ENCODE measurements at places on chromosomes 1 and 21. TPM values are rescaled to one million over a fixed set of nuclear protein-coding genes. Genes with fewer than 3 reads are reported as not detected.

The RCOR3 gene
- 28.3 TPM for total RNA-seq

The FOXO6 gene
- 7.0 TPM for total RNA-seq

The MARK1 gene
- total RNA-seq, result 18.6 TPM

The KRTAP11-1 gene
- not detected for total RNA-seq

The FCGR3A gene
- 0.32 TPM for total RNA-seq

The TSPAN2 gene
- total RNA-seq, result 12.0 TPM

The CFAP107 gene
- not detected for total RNA-seq

The OTUD3 gene
- 16.4 TPM for total RNA-seq

The HTR6 gene
- total RNA-seq, result 1.2 TPM

The TMEM269 gene
- 0.73 TPM for total RNA-seq

The CRYAA gene
- total RNA-seq, result not detected

The EDARADD gene
- 4.5 TPM for total RNA-seq

The DPT gene
- total RNA-seq, result 0.11 TPM

The EDN2 gene
- 0.39 TPM for total RNA-seq

The TMPRSS15 gene
- not detected for total RNA-seq

The COQ8A gene
- total RNA-seq, result 39.4 TPM

The C1orf74 gene
- total RNA-seq, result 4.1 TPM

The F11R gene
- 203 TPM for total RNA-seq

The ELF3 gene
- total RNA-seq, result 13.7 TPM

The ZMYM4 gene
- 66.8 TPM for total RNA-seq

The DENND4B gene
- 93.9 TPM for total RNA-seq

The C1orf210 gene
- total RNA-seq, result 11.7 TPM

The TFF2 gene
- 0.33 TPM for total RNA-seq

The SPATA46 gene
- not detected for total RNA-seq

The TMEM79 gene
- total RNA-seq, result 2.7 TPM

The UTS2 gene
- not detected for total RNA-seq

The BTBD8 gene
- 3.7 TPM for total RNA-seq

The CCDC17 gene
- 2.4 TPM for total RNA-seq

The LCE1C gene
- total RNA-seq, result not detected

The SPRR4 gene
- total RNA-seq, result not detected

The CASP9 gene
- total RNA-seq, result 18.6 TPM

The KRTAP8-1 gene
- total RNA-seq, result not detected

The PLA2G2A gene
- 1.9 TPM for total RNA-seq

The KRTAP6-2 gene
- not detected for total RNA-seq

The SELENBP1 gene
- 17.9 TPM for total RNA-seq

The SLC1A7 gene
- total RNA-seq, result 0.07 TPM

The VCAM1 gene
- 0.07 TPM for total RNA-seq

The GJA9 gene
- total RNA-seq, result not detected

The PADI1 gene
- 0.18 TPM for total RNA-seq

The GPR89A gene
- total RNA-seq, result 27.2 TPM

The MRPL39 gene
- 39.2 TPM for total RNA-seq

The GJA8 gene
- total RNA-seq, result not detected

The FCRL1 gene
- not detected for total RNA-seq

The APOBEC4 gene
- total RNA-seq, result not detected

The NTNG1 gene
- total RNA-seq, result 2.3 TPM

The DCST2 gene
- total RNA-seq, result 0.83 TPM

The IRF6 gene
- total RNA-seq, result 16.6 TPM

The EXTL1 gene
- 1.9 TPM for total RNA-seq

The OR2T35 gene
- not detected for total RNA-seq

The EVI5 gene
- total RNA-seq, result 14.3 TPM

The GBP6 gene
- total RNA-seq, result not detected

The SHISAL2A gene
- total RNA-seq, result 0.60 TPM

Data from WTC11 (cell line).